Stimulated activated CD4-positive, alpha-beta T cell treated with anti-CD3 and anti-CD28 coated beads, Interleukin-12 subunit alpha, Interleukin-12 subunit beta, amount 100 ng/mL, for 4 hours (primary cell): ENCODE measurements at places on chromosomes 13 and 19.

- no peak for DNase-seq
Observed at GRCh38 chr19:46591870-46592269, 9.3 kb upstream of the CALM3 start.

DNA sequence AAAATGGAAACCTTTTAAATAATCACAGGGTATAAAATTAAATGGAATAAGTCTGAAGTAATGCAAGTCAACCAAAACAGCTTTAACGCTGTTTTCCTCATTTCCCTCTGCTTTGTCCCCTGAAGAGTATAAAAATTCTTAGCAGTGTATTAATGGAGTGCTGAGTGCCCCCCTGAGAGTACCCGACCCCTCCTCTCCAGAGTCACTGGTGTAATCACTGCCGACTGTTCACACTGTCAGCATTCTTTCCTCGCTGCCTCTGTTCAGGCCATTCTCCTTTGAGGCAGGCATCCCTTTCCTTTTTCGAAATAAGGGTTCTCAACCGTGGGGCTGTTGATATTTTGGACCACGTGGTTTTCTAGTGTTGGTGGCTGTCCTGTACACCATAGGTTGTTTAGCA is 146.9 kb upstream of the SLC10A2 start:
- DNase-seq, result no peak

GRCh38 chr19:45772130-45772840 is 3.2 kb upstream of the SIX5 start:
- DNase-seq, result no peak

DNA sequence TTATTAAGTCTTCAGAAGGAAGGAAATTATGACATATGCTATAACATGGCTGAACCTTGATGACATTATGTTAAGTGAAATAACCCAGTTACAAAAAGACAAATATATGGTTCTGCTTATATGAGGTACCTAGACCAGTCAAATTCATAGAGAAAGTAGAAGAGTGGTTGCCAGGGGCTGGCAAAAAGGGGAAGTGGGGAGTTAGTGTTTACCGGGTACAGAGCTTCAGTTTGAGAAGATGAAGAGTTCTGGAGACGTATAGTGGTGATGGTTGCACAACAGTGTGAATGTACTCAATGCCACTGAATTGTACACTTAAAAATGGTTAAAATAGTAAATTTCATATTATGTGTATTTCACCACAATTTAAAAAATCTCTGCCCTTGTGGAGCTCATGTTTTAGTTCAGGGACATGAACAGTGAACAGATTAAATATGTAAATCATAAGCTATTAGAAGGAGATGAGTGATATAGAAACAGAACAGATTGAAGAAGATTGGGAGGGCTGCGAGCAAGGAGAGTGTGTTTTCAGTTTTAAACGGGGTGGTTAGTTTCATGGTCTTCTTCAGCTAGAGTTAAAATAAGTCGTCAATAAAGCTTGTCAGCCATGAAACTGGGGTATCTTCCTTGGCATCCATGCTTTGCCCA is 355.2 kb downstream of the KCNRG start:
- DNase-seq, result no peak

- DNase-seq, result no peak
Observed at GRCh38 chr19:47729468-47729798, 15.9 kb upstream of the NOP53 start.

DNA sequence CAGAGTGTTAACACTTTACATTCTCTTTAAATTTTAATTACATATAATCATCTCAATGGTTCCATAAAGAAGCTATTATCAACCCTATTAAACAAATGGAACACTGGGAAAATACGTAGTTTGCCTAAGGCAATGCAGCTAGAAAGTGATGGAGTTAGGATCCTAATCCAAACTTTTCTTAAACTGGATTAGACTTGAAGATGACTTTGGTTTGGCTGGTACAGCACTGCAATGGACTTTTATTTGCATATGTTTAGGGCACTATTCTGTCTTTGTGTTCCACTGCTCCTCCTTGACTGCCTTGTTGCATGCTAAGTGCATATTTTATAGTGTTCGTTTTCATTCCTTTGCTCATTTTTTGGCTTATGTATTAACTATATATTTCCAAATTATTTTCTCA is 133.5 kb upstream of the UFM1 start:
- no peak for DNase-seq

DNA sequence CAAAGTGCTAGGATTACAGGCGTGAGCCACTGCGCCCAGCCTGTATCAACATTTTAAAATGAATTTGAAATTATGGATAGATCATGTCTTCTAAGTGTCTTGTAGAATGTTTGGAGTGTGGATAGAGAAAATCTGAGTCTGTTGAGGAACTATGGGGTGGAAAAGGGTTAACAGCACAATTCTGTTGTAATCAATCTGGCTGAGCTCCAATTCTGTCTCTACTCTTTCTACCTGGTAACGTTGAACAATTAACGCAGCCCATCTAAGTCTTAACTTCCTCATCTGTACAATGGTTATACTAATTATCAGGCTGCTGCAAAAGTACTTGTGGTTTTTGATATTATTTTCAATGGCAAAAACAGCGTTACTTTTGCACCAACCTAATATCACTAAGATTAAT is 4.1 kb downstream of the FPR2 start:
- no peak for DNase-seq

GRCh38 chr13:34750078-34750931 is 191.8 kb upstream of the NBEA start:
- no peak for DNase-seq

GRCh38 chr13:41488124-41488523 is 30.8 kb downstream of the RGCC start:
- DNase-seq, result no peak

- DNase-seq, result no peak
Observed at GRCh38 chr19:31233295-31233800, 115.9 kb downstream of the TSHZ3 start.

GRCh38 chr19:18746401-18747325 is 44.4 kb downstream of the COMP start:
- DNase-seq, result no peak

GRCh38 chr13:102707467-102707866 is 12.6 kb upstream of the METTL21C start:
- DNase-seq, result no peak

- DNase-seq, result no peak
Observed at GRCh38 chr13:50220938-50221337, 205.7 kb downstream of the KCNRG start.

DNA sequence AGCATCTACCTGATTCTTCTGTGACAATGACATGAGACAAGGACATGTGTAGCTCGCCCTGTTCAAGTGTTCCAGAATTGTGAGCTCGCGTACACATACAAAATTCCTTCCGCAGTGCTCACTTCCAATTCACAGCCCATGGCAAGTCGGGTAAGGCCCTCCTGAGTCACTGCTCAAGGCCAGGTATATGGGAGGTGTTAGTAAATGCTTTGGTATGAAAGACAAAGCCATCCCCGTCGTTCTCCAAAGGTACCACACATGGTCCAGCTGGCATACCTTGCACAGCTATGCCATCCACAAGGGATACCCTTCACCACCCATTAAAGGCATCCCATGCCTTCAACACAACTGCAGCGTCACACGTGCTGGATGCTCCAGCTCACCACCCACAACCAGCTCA is 4.4 kb upstream of the ELL start:
- no peak for DNase-seq

GRCh38 chr13:51249255-51249654 is 27.1 kb downstream of the FAM124A start:
- DNase-seq, result no peak

- DNase-seq, result no peak
Observed at GRCh38 chr19:35879068-35879467, 10.7 kb downstream of the APLP1 start.

DNA sequence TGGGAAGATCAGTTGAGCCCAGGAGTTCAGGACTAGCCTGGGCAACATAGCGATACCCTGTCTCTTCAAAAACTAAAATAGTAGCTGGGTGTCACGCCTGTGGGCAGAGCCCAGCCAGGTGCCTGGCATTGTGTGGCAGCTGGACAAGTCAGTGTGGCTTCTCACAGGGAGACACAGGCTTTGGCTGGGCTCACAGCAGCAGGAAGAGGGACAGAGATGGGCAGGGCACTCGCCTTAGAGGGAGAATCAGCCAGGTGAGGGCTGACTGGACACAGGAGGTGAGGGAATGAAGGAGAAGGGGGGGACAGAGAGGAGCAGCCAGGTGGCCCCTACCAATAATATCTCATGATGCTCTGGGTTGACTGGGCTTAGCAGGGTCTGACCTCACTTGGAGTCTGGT is 3.3 kb downstream of the FAM32A start:
- DNase-seq, result no peak

- no peak for DNase-seq
Observed at GRCh38 chr19:30450835-30451321, 78.7 kb downstream of the ZNF536 start.

DNA sequence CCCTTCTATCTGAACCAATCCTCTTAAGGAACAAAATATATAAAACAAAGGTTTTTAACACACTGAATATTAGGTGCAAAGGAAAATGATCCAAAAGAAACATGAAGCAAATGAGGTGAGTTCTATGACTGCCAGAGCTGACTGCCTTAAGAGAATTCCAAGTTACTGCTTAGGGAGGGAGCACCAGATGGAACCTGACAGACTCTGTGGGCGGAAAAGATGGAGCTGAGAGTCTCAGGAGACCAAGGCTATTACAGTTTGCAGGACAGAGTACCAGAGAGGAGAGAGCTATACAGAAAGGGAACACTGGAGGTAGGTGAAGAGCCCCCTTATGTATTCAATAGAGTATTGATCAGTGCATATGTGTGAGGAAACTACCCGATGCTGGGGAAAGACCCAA is 87.2 kb downstream of the B3GLCT start:
- DNase-seq, result no peak

GRCh38 chr19:27777726-27778125 is 1435.2 kb downstream of the UQCRFS1 start:
- DNase-seq, result no peak

DNA sequence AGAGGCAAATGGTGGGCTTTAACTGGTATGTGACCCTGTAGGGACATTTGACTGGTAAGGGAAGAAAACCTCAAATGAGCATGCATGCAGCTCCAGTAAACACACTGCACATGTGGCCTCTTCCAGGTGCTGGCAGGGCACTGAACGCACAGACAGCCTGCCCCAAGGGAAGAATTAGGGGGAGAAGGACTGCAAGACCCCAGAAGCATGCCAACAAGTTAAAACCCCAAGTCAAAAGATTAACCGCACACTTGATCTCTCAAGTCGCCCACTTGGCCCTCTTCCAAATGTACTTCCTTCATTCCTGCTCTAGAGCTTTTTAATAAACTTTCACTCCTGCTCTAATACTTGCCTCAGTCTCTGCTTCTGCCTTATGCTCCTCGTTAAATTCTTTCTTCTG is 46.9 kb upstream of the SLITRK1 start:
- DNase-seq, result no peak

GRCh38 chr13:112723771-112724170 is 33.9 kb downstream of the ATP11A start:
- DNase-seq, result no peak
